Lung microvascular endothelial cell (primary cell): ENCODE measurements at places on chromosomes 3 and 15. TPM values are rescaled to one million over a fixed set of nuclear protein-coding genes. Genes with fewer than 3 reads are reported as not detected.

DNA sequence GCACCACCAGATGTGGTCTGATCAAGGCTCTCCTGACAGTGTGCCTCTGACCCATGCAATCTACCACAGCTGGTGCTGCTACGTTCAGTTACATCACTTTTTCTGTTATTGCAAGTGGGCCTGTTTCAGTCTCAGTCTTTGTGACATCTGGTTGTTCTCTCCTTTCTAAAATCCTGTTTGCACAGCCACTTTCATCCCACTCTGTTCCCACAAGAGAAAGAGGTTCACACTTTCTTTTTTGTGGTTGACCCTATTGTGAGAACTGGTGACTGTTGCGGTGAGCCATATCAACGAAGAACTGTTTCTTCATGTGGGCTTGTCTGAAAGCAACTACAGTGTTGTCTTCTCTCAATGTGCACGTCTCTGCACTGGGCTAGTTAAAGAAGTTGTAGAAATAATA lies 342.8 kb upstream of the ARPP21 start:
- no peak for DNase-seq

DNA sequence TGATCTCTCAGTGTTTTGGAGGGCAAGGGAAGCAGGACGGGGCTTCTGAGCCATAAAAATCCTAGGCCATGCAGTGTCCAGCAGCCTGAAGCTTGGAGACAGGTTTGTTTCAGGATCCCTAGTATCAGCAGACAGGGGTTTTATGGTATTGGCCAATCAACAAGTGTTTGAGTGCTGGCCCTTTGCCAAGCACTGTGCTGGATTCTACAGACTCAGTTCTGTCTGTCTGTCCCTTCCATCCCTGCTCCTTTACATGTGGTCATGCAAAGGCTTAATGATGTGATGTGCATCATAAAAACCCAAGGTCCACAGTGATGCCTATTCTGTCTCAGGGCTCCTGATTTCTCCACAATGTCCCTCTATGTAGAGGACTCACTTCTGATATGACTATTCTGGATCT lies 184.1 kb downstream of the LRTM1 start:
- no peak for DNase-seq

Gene MAP6D1
- 0.60 and 1.7 TPM in 2 replicates for total RNA-seq

Gene HOMER2
- 0.20 and 0.22 TPM in 2 replicates for total RNA-seq

Gene PAK2
- 47.9 and 55.6 TPM in 2 replicates for total RNA-seq
